ENCODE measurements at places on chromosomes 4 and X. TPM values are rescaled to one million over a fixed set of nuclear protein-coding genes. Genes with fewer than 3 reads are reported as not detected.

GRCh38 chr4:74230902-74231499 is 73.1 kb downstream of the MTHFD2L start:
- DNase-seq = no peak

GRCh38 chr4:5218376-5219069 is 167.2 kb downstream of the STK32B start:
- no peak for DNase-seq

- DNase-seq = no peak
These were observed 110.0 kb upstream of the PPARGC1A start for GRCh38 chr4:23999714-24000469.

DNA sequence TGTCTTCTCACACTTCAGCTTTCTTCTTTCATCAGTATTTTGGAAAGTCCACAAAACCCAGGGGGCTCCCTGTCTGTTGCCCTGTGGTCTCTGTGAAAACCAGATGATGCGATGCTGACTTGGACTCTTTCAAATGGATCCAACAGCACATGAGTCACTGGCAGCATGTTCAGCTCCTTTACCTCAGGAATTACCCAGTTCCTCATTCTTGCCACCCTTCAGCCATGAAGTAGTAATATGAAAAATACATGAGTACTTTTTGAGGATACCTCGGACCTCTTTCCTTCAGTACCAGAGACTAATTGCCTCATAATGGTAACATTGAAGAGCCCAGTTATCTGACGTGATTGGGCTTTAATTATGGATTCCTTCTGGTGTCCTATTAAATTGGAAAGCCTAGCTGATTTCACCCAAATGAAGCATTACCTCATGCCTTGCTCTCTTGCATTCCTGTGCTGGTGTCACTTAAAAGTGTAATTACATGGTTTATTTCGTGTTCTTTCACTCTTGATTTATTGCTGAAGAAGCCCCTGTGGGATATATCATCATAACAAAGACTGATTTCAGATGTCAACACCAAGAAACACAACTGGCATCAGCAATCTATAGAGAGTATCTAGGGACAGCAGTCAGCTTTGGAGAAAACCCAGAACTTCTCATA is 63.4 kb downstream of the NFKB1 start:
- no peak for DNase-seq

DNA sequence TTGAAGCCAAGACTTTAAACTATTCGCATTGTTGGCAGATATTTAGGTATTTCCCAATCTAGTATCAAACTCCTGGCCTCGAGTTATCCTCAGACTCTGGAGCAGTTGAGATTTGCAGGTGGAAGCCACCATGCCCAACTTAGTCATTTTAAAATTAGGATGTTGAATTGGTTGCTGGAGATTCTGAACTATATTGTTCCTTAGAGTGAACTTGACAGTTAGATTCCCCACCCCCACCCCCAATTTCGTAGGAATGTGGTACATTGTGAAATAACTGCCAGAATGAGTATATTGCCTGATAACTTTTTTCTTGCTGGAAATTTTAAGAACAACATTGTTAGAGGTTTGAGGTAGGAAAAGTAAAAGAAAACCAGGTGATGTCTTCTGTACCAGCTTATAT is 2.3 kb downstream of the NOCT start:
- no peak for DNase-seq

Gene MAGEC3
- not detected for total RNA-seq

Gene XG
- 34.1 TPM for total RNA-seq

Data from suprapubic skin (tissue), 4 donors.